Ascending aorta (tissue), 2 donors: ENCODE measurements at places on chromosomes 3 and 15.

DNA sequence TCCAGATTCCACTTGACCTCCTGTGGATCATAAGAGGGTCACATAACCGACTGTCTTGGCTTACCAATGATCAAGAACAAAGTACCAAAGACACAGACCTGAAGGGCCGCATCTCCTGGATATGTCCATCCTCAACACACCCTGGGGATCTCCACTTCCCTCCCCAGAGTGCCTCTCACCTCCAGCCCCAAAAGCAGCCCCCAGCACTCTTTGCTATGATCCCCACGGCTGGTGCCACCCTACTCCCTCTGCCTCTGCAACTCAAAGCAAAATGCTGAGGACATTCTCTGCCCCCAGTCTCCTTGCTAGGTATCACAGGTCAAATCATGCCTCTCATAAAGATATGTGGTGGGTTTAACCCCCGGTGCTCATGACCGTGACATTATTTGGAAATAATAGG lies 32.7 kb downstream of the SLCO2A1 start:
- no peak overlapping the region for H3K4me3 ChIP-seq
- DNase-seq = no peak
- H3K27ac ChIP-seq = no peak overlapping the region
- H3K4me1 ChIP-seq = no peaks in the 10 kb centered on the region
- H3K36me3 ChIP-seq = no peaks in the 10 kb centered on the region

DNA sequence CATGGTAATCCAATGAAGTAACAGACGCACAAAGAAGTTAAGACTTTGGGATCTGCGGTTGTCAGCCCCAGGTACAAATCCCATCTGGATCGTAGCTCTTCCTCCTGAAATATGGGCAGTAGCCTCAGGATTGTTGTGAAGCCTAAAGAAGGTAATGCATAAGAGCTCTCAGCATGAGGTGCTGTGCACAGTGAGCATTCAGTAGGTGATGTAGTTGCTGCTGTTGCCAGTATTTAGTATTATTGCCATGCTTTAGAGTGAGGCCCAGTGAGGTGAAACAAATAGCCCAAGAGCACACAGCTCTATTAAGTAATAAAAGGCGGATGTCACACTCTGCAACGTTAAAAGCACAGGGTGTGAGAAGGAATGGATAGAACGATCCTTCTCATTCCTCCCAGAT lies 225.7 kb downstream of the GABRG3 start:
- H3K4me3 ChIP-seq = no peak overlapping the region
- no peaks in the 10 kb centered on the region for H3K36me3 ChIP-seq
- H3K27ac ChIP-seq = no peak overlapping the region
- no peaks in the 10 kb centered on the region for H3K27me3 ChIP-seq

GRCh38 chr15:36323615-36324014 lies 255.8 kb upstream of the CDIN1 start:
- no peak overlapping the region for H3K27ac ChIP-seq
- no peaks in the 10 kb centered on the region for H3K36me3 ChIP-seq
- H3K4me1 ChIP-seq = no peaks in the 10 kb centered on the region

- H3K27me3 ChIP-seq = no peaks in the 10 kb centered on the region
- H3K4me1 ChIP-seq = no peaks in the 10 kb centered on the region
- no peak overlapping the region for H3K27ac ChIP-seq
- DNase-seq = no peak
- no peak overlapping the region for H3K4me3 ChIP-seq
- no peaks in the 10 kb centered on the region for H3K36me3 ChIP-seq
Measured at GRCh38 chr3:28799084-28799483, 450.5 kb upstream of the AZI2 start.

DNA sequence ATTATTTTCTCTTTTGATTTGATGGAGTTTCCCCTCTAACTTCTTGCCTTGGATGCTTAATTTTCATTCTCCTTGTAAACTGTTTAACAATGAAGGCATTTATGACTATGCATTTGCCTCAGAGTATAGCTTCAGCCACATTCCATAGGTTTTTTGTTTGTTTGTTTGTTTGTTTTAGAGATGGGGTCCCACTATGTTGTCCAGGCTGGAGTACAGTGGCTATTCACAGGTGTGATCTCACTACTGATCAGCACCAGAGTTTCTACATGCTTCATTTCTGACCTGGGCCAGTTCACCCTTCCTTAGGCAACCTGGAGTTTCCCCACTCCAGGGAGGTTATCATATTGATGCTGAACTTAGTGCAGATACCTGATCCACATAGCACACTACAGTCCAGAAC lies 4.1 kb downstream of the SECISBP2L start:
- H3K36me3 ChIP-seq = no peaks in the 10 kb centered on the region
- peaks cover 17% of the 10 kb centered on the region for H3K4me1 ChIP-seq
- H3K27me3 ChIP-seq = no peaks in the 10 kb centered on the region
- no peak for DNase-seq

DNA sequence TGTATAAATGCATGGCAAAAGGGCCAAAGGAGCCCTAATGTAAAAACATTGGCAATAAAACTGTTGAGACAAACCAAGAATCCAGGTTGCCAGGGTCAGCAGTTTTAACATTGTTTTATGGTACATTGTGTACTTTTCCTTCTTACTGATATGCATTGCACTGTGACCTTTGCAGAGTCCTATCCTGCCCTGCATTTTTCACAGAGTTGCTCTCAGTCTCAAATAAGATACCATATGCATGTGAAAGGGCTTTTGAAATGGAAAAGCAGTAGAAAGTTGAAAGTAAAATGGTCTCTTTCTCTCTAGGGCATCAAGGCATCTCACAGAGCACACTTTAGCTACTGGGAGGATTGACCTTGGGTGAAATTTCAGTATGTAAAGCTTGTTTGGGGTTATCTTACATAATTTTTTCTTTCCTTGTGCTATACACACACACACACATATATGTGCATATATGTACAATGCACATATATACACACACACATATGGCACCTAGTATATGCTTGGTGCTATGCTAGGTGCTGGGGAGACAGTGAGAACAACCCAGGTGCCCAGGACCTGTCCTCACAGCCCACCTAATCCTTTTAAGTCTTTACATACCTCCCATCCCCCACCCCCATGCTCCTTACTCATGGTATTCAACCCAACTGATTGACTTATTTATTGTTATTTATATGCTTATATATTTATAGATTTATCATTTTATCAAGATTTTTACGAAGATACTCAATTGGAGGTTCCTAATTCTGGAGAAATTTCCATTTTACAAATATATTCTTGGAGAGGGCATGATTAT lies 1.2 kb upstream of the PPP2R3A start:
- H3K27ac ChIP-seq = no peak overlapping the region
- H3K27me3 ChIP-seq = no peaks in the 10 kb centered on the region
- no peak for DNase-seq
- peak overlapping the region; percentile 76 for H3K4me3 ChIP-seq

DNA sequence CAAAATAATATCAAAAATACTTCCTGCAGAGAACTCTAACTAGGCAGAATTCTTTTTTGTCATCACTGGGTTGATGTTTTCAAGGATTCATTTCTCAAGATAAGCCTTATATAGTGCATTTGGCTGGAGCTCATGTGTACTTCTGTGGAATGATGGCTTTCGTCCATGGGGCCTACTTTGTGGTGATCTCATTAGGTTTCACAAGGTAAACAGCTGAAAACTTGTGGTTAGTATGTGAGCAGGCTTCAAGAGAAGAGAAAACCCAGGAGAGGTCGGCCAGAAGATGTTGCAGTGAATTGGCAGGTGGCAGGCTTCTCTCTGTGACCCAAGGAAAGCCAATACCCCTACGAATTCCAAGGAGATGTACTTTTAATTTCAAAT lies 121.4 kb upstream of the PHLDB2 start:
- DNase-seq = no peak
- H3K4me1 ChIP-seq = peaks cover 23% of the 10 kb centered on the region
- peak overlapping the region; percentile 66 for H3K27ac ChIP-seq
- no peaks in the 10 kb centered on the region for H3K36me3 ChIP-seq
- no peaks in the 10 kb centered on the region for H3K27me3 ChIP-seq
- no peak overlapping the region for H3K4me3 ChIP-seq

DNA sequence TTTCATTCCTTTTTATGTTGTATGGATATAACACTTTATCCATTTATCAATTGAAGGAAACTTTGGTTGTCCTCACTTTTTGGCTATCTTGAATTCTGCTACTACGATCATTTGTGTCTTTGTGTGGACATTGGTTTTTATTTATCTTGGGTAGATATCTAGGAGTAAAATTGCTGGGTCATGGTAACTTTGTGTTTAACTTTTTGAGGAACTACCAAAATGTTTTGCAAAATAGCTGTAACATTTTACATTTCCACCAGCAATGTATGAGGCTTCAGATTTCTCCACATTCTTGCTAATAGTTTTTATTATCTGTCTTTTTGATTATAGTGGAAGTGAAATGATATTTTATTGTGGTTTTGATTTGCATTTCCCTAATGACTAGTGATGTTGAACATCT lies 55.6 kb downstream of the TLNRD1 start:
- no peak overlapping the region for H3K4me3 ChIP-seq
- no peak overlapping the region for H3K27ac ChIP-seq
- DNase-seq = no peak
- no peaks in the 10 kb centered on the region for H3K27me3 ChIP-seq
- no peaks in the 10 kb centered on the region for H3K36me3 ChIP-seq

GRCh38 chr3:141401573-141402475 lies 33.5 kb downstream of the ZBTB38 start:
- no peaks in the 10 kb centered on the region for H3K27me3 ChIP-seq
- DNase-seq = peak; percentile 70
- peak overlapping the region; percentile 99 for H3K27ac ChIP-seq
- peaks cover 6% of the 10 kb centered on the region for H3K36me3 ChIP-seq
- peak overlapping the region; percentile 85 for H3K4me3 ChIP-seq

DNA sequence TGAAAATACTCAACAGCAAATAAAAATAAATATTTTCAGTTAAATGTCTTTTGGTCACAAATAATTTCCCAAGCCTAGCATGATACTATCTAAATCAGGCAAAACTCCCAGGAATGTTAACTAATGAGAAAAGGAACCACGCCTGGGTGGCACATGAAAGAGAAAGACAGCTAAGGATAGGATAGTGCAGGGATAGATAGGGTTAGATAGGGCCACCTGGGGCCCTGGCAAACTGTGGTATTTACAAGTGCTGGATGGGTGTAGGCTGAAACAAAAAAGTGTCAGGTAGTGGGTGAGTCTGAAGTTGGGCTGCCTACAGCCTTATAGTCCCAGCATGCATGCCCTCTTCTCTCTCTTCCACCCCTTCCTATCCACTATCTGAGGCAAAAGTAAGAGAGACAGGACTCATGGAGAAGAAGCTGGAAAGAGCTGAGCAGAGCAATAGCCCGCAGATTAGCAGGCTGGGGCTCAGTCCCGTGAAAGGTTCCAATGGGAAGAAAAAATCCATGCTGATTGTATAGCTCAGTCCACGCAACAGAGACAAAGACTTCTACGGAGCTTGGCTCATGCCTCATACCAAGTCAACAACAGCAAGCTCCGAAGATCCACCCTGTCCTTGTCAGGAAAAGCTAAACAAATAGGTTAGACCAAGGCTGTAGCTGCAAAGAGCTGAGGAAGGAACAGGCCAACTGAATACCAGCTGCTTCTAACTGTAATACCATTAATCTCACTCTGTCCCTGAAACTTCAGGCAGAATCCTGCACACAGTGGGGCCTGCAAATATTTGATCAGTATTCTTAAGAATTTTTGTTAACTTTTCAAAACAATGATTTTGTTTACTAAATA lies 342.1 kb upstream of the ATP11B start:
- H3K27me3 ChIP-seq = no peaks in the 10 kb centered on the region
- no peaks in the 10 kb centered on the region for H3K36me3 ChIP-seq
- no peaks in the 10 kb centered on the region for H3K4me1 ChIP-seq
- no peak overlapping the region for H3K4me3 ChIP-seq
- DNase-seq = no peak

DNA sequence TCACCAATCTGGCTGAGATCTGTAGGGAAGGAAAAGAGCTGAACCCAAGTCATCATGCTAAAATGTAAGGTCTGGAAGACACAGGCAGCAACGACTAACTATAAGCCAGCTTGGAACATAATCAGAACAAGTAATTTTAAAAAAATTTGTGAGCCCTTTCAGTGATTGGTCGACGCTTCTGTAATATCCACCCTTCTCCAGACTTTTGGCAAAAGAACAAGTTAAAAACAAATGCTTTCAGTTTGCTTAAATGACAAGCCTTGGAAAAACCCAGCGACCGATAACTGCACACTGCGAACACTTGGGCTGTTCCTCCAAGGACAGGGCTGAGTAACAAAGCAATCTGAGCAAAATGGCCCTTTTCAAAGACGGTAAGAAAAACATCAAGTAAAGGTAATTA lies 49.6 kb downstream of the PCSK6 start:
- no peaks in the 10 kb centered on the region for H3K36me3 ChIP-seq
- DNase-seq = no peak
- no peak overlapping the region for H3K4me3 ChIP-seq
- H3K4me1 ChIP-seq = no peaks in the 10 kb centered on the region

- H3K4me1 ChIP-seq = no peaks in the 10 kb centered on the region
- no peaks in the 10 kb centered on the region for H3K27me3 ChIP-seq
- no peak overlapping the region for H3K4me3 ChIP-seq
- DNase-seq = no peak
- H3K27ac ChIP-seq = no peak overlapping the region
- no peaks in the 10 kb centered on the region for H3K36me3 ChIP-seq
Measured at GRCh38 chr3:140292170-140292569, 357.2 kb downstream of the CLSTN2 start.

- no peaks in the 10 kb centered on the region for H3K4me1 ChIP-seq
- H3K36me3 ChIP-seq = no peaks in the 10 kb centered on the region
Measured at GRCh38 chr3:107430996-107431245, 53.7 kb downstream of the CCDC54 start.

GRCh38 chr3:60651799-60652198 lies 599.5 kb downstream of the FHIT start:
- no peaks in the 10 kb centered on the region for H3K36me3 ChIP-seq
- no peak overlapping the region for H3K27ac ChIP-seq
- H3K4me1 ChIP-seq = no peaks in the 10 kb centered on the region
- no peak for DNase-seq

GRCh38 chr3:12430086-12430485 lies 54.2 kb upstream of the TSEN2 start:
- no peaks in the 10 kb centered on the region for H3K4me1 ChIP-seq
- no peaks in the 10 kb centered on the region for H3K36me3 ChIP-seq
- no peaks in the 10 kb centered on the region for H3K27me3 ChIP-seq
- no peak for DNase-seq
- H3K27ac ChIP-seq = no peak overlapping the region
- no peak overlapping the region for H3K4me3 ChIP-seq

GRCh38 chr15:74525945-74526344 lies 15.1 kb upstream of the ARID3B start:
- H3K27ac ChIP-seq = no peak overlapping the region
- DNase-seq = no peak
- no peaks in the 10 kb centered on the region for H3K27me3 ChIP-seq
- no peak overlapping the region for H3K4me3 ChIP-seq

DNA sequence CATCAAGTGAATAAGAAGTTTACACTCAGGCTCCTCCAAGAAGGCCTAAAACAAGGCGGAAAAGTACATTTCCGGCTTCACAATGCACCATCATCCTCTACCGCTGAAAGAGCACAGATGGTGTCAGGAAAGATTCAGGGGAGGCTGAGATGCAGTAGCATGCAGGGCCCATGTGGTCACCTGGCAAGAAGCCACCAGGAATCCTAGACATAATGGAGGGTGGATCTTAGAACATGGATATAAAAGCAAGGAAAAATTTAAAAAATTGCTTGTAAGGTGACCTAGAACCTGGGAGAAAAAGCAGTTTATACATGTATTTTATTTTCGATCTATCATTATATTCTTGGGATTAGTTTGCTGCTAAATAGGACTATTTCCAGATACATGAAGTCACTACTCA lies 21.9 kb upstream of the OTOL1 start:
- no peak overlapping the region for H3K4me3 ChIP-seq
- DNase-seq = no peak
- no peaks in the 10 kb centered on the region for H3K4me1 ChIP-seq
- H3K27me3 ChIP-seq = no peaks in the 10 kb centered on the region
- no peaks in the 10 kb centered on the region for H3K36me3 ChIP-seq
